ENCODE measurements at places on chromosomes 7 and 10. TPM values are rescaled to one million over a fixed set of nuclear protein-coding genes. Genes with fewer than 3 reads are reported as not detected.

DNA sequence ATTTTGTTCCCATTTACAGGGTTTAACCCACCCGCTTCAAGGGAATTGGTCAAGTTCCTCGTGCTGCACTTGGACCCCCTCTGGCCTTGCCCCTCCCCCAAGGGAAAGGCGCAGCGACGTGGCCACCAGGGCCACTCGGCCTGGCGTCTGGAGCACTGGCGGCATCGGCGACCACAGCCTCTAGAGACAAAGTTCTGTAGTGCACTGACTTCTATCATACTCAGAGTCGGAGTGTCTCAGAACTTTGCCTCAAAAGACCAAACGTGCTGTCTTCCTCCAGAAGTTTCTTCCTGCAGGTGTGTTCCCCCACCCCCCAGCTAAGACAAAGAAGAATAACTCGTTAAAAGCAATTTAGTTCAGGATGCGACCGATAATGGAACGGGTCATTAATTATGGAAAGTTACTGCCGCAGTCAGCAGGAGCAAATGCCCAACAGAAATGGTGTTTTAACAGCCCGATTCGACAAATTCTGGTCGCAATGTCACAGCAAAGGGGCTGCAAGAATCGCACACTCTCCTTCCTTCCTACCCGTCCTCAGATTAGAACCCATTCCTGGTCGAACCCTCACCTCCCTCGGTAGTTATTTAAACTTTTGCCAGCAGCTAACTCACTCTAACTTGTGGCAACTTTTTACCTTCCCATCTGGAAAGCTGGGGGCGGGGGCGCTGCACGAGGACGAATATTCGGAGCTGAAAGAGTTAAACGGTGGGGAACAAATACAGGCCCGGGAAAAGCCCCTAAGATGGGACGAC lies 202.1 kb upstream of the NFE2L3 start:
- DNase-seq = no peak

- peak; percentile 92 for DNase-seq
Measured at GRCh38 chr7:139771001-139771956, 6.5 kb downstream of the HIPK2 start.

OPN4 gene
- total RNA-seq = not detected

DNA sequence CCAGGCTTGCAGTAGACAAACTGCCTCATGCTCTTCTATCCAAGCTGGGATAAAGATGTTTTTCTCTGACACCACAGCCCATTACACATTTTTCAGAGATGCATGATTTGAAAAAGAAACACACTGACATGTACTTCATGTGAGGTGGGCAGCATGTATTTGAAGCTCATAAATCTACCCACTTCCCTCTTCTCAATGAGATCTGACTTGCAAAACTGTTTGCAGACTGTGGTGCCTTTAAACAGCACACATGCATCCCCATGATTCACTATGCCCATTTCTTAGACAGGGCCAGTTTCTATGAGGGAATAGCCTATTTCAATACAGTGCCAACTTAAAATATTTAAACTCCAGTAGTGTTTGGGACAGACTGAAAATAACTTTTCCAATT lies 109.8 kb downstream of the GLI3 start:
- no peak for DNase-seq

MUC12 gene
- total RNA-seq = 0.69 TPM

- DNase-seq = peak; percentile 55
Measured at GRCh38 chr10:79475877-79476276, 30.5 kb upstream of the ZCCHC24 start.

DNA sequence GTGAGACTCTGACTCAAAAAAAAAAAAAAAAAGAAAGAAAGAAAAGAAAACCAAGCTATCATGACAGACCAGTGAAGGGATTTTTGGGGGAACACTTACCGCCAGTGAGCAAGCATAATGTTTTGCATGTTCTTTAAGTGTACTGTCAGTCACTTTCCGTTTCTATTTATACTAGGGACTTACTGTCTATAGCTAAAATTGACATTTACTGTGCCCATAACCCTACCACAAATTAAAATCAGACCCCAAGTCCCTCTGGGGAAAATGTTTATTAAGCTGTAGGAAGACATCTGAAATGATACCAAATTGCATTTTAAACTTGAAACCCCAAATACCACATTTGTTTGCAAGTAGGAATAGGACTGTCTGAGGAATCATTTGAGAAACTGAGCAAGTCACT lies 252.8 kb downstream of the TRIL start:
- DNase-seq = no peak

DNA sequence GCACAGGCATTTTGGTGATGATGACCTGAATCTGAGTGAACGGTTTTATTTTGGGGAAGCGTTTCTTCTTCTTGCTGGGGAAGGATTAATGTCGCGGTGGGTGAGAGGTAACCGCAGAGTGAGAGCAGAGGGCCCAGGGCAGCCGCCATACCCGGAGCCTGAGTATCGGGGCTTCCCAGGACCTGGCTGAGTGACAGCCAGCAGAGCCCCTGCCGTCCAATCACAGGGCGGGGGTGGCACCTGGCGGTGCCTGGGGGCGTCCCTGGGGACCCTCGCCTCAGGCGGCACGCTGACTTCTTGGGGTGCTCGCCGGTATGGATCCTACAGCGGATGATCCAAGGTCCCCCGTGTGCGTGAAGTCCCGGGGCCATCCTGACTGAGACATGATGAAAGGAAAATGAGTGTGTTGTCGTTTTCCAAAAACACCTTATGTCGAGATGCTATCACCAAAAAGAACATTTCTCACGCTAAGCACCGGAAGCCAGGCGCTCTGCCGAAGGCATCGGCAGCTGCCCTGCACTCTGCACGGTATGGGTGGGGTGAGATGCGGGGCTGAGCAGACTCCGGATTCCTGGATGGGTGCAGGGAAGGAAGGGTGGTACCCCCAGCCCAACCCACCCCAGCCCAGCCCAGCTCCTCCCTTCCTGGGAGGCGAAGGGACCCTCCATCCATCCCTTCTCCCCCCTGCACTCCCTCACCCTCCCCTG lies 227.9 kb upstream of the SHH start:
- DNase-seq = no peak

DNA sequence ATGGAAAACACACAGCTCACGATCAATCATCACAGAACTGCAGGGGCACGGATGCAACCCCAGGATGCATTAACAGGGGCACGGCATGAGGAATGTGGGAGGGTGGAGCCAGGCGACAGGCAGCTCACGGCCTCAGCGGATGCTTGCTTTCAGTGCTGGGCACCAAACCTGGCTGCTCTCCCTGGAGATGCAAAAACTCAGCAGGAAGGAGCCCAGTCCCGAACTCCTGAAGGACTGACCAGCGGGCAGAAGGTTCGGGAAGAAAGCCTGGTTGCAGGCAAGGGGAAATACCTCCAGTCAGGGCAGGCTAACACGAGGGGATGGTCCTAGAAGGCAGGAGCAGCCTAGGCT lies 66.8 kb downstream of the CHST15 start:
- DNase-seq = no peak

- DNase-seq = no peak
Measured at GRCh38 chr7:85275204-85275603, 88.3 kb upstream of the SEMA3D start.

DNA sequence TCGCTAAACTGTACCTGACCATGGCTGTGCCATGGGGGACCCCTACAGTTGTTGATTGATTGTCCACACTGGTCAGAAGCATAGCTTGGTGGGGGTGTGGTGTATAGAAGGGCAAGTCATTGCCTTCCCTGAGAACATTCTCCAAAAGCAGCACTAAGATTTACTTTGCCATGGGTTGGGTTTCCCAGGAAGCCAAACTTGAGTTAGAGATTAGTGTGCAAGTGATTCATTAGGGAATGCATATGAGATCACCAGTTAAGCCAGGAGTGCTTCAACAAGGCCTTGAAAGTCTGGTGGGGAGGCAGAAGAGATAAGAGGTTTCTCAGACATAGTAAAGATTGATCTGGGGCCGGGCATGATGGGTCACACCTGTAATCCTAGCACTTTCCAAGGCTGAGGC lies 21.4 kb upstream of the TPST1 start:
- peak; percentile 37 for DNase-seq

SLC26A4 gene
- total RNA-seq = not detected

GRCh38 chr10:60032723-60033122 lies 126.4 kb upstream of the CCDC6 start:
- DNase-seq = peak; percentile 96

DNA sequence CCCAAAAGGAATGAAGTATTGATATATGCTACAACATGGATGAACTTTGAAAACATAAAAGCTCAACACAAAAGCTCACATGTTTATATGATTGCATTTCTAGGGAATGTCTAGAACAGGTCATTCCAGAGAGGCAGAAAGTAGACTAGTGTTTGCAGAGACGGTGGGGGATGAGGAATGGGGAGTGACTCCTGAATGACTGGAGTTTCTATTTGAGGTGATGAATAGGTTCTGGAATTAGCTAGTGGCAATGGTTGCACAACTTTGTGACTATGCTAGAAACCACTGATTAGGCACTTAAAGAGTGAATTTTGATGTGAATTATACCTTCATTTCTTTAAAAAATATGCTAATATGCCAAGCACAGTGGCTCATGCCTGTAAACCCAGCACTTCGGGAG lies 6.9 kb downstream of the KPNA7 start:
- peak; percentile 94 for DNase-seq

SYT15 gene
- total RNA-seq = not detected

GRCh38 chr7:119046068-119046467 lies 821.6 kb downstream of the ANKRD7 start:
- no peak for DNase-seq

DNA sequence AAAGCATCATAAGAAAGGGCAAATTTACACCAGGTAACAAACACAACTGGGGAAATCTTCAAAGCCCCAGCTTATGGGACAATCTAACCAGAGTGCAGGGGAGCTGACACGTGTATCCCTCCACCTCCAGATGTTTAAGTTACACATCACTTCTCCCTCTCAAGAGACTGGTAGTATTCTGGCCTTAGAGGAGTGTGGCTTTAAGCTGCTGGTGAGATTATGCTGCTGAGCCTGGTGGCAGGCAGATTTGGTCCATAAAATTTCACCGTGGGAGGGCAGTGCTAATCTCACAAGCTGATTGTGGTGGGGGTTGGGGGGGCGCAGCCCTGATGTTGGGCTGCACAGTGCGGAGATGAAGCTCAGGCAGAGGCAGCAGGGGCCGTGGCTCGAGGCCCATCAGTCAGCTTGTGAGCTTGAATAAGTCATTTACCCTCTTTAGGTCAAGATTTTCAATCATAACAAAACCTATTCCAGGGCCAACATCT lies 431.0 kb upstream of the GALNT17 start:
- DNase-seq = no peak

- DNase-seq = no peak
Measured at GRCh38 chr7:11753433-11753832, 78.6 kb downstream of the THSD7A start.

UCN3 gene
- not detected for total RNA-seq

DNA sequence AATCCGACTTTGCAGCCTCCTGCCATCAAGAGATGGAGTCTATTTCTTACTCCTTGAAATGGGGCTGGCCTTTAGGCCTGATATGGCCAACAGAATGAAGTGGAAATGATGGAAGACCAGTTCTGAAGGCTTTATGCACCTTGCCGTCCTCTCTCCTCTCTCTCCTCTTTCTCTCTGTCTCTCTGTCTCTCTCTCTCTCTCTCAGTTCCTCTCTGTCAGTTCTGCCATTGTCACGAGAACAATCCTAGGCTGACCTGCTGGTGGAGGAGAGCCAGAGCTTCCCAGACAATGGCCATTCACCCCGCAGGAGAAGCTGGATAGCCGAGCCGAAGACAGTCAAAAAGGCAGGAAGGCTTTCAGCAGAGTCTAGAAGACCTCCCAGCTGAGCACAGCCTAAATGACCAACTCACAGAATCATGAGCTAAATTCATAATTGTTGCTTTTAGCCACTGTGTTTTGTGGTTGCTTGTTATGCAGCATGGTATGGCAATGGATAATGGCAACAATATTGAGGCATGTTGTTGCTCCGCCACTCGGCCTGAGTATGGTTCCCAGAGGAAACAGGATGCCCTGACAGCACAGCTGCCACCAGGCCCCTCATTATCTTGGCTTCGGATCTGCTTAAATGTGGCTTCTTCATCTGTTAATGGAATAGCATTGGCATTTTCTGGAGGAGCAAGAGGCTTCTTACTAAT lies 35.5 kb downstream of the FRMPD2 start:
- no peak for DNase-seq

DRGX gene
- 0.33 TPM for total RNA-seq

JAKMIP3 gene
- total RNA-seq = 0.92 TPM

SLC13A1 gene
- total RNA-seq = not detected

GRCh38 chr7:13457790-13458189 lies 531.7 kb downstream of the ETV1 start:
- DNase-seq = no peak

GRCh38 chr7:27183682-27184336 lies 1.2 kb downstream of the HOXA11 start:
- no peak for DNase-seq

DNA sequence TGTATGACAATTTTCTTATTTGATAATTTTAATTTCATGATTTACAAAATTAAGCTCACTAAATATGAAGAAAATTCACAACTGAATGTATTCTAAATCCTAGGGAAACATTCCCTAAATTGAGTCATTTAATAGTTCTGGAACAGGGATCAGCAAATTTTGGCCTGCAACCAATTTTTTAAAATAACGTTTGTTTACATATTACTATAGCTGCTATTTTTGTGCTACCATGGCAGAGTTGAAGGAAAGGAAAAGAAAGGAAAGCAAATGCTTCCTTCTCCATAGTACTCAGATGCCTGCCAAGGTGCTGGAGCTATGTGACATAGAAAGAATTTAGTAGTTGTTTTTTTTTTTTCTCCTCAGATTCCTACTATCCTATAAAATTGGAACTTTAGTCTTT lies 1307.7 kb upstream of the LRRTM3 start:
- peak; percentile 68 for DNase-seq

DNA sequence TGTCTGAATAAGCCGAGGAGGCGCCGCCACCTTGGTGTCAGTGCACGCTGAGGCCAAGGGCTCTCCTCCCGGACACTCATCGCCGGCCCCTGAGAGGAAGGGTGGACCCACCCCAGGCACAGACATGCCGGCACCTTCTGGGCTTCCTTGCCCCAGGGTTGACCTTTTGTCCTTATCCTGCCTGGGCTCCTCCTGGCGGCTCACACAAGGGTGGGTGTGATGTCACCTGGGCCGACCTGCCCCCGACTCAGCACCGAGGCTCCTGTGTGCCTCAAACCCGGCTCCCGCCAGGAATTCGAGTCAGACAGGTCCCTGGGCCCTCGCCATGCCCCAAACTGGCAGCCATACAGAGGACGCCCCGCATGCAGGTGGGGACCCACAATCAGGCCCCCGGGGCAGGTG lies 17.7 kb upstream of the CFAP46 start:
- DNase-seq = no peak

DNA sequence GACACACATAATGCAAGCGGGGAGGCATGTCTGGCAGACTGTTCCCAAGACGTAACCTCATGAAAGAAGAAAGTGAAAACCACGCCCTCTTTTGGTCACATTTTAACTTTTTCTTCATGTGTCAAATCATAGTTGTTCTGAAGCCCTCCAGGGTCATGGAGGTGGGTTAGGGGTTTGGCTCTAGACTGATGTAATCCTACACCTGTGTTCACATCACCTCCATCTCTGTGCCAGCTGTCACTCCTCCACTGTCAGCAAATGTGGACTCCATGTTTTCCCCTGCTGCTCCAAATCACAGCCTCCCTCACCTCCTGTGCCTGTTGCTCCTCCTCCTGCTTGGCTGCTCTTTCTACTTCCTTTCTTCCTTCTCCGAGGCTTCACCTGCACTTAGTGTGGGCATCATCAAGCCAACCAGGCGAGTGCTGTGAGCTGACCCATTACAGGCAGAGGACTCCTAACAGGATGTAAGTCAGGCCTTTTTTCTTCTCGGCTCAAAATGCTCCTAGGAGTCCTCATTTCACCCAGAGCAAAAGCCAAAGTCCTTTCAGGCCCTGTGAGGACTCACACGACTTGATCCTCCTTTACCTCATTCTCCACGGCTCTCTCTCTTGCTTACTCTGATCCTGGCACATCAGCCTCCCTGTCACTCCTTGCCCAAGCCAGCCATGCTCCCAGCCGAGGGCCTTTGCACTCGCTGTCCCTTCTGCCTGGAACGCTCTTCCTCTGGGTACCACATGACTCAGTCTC lies 66.4 kb upstream of the IFRD1 start:
- DNase-seq = peak; percentile 45
